ENCODE measurements at places on chromosomes 5 and 9.

DNA sequence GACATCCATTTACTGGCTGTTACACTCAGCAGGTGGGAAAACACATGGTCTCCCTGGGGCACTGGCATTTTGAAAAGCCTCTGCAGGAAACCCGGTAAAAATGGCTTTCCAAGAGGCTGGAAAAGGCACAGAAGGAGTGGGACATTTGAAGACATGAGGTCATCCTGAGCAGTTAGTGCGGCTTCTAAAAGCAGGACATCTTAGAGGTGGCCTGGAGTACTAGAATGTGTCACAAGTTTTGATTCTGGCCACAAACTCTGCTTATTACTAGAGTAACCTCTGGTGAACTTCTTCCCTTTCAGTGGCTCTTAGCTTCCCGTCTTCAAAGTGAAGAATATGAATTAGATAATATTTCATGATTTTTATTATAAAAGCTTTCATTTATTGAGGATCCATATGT lies 423.0 kb upstream of the BRINP1 start:
- no peak for DNase-seq

GRCh38 chr5:112586596-112587062 lies 151.1 kb upstream of the APC start:
- no peak for DNase-seq

DNA sequence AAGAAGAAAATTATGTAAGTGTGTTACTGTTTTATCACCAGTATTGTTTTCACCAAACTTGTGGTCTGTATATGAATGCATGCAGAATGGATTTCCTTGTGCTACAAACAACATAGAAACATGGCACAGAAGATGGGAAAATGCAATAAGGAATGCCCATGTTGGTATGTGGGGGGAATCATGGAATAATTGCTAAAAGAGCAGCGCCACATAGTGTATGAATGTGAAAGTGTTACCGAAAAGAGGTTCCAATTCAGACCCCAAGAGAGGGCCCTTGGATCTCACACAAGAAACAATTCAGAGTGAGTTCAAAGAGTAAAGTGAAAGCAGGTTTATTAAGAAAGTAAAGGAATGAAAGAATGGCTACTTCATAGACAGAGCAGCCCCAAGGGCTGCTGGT lies 26.4 kb upstream of the TYRP1 start:
- no peak for DNase-seq

DNA sequence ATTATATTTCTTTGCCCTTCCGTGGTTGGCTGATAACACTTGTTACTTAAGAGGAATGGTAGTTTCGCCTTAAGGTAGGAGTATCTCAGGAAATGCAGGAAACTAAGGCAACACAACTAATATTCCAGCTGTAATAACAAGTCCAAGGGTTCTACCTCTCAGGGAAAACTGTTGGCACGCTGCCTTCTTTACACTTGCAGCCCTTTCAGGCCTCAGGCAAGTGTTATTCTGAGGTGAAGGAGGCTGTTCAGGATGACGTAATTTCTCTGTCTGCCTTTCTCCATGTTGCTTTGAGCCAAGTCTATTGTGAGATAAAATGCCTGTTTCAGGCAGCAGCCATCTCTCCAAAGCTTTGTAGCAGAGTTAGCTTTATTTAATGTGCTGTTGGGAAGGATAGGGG lies 38.0 kb downstream of the VCAN start:
- no peak for DNase-seq

DNA sequence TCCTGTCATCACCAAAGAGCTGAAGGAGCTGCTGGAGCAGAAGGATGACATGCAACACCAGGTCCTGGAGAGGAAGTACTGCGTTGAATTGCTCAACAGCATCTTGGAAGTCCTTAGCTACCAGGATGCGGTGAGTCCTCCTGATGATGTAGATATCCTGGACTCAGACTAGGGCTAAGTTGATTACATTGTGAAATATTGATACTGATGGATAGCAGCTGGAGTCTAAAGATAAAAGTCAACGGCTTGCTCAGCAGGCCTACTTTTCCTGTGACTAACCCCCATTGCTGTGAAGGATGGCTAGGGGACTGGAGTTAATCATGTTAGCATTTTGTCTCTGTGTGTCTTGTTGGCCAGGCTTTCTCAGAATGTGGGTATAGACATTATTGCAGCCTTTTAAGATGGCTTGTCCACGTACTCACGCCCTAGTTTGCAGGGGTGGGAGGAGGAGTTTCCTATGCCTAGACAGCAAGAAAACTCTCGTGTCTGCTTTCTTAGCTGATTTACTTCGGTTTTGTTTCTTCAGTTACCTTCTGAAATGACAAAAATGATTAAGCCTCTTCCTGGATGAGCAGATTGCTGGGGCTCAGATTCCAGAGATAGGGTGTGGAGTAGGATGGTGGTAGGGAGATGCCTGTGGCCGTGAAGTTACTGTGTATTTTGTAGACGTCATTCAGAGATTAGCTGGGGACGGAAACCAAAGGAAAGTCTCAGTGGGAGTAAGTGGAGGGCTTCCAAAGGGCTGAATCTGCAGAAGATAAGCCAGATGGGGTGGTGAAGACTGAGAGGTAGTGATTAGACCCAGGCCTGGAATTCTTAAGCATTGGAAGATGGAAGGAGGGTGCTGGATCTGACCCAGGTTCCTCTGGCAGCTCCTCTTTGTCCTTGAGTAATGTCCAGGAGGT lies 166.3 kb downstream of the DOCK2 start:
- no peak for DNase-seq

GRCh38 chr5:179913461-179913860 lies 5.8 kb upstream of the TBC1D9B start:
- no peak for DNase-seq

GRCh38 chr9:8863886-8864544 lies 1064.4 kb upstream of the DMAC1 start:
- DNase-seq: no peak

GRCh38 chr9:93187047-93187446 lies 3.1 kb downstream of the WNK2 start:
- no peak for DNase-seq

DNA sequence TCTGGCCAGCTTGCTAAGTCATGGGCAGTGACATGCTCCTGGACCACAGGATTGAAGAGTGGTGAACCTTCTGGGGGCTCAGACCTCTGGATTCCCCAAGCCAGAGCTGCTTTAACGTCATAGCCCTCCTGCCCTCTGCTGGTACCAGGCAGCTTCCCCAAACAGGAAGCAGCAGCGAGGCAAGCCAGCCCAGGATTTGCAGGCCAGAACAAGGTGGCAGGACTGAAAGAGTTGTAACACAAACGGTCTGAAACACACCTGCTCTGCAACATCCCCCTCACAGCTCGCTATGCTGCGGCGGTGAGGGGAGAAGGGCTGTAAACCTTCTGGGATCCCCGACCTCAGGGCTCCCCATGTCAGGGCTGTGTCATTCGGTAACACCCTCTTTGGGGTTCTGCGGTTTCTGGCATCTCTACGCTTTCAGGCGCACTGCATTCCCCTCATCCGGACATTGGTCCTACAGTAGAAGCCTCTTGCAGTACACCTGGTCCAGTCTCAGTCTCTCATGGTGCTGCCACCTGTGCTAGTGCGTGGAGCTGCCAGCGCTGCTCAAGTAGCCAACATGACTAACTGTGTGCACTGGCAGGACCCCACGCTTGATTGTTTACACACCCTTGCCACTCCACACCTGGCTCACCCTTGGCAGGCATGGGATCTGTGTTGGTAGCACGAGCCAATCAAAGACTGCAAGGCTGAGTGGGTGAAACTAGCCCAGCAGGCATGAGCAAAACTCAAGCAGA lies 893.3 kb downstream of the PTPRD start:
- no peak for DNase-seq

GRCh38 chr9:16143947-16144890 lies 591.4 kb downstream of the CCDC171 start:
- DNase-seq: no peak

- DNase-seq: no peak
These were observed 160.3 kb upstream of the MVB12B start for GRCh38 chr9:126166291-126166690.

GRCh38 chr9:27371382-27371781 lies 74.4 kb upstream of the EQTN start:
- no peak for DNase-seq

GRCh38 chr5:36661456-36662220 lies 55.2 kb downstream of the SLC1A3 start:
- no peak for DNase-seq

DNA sequence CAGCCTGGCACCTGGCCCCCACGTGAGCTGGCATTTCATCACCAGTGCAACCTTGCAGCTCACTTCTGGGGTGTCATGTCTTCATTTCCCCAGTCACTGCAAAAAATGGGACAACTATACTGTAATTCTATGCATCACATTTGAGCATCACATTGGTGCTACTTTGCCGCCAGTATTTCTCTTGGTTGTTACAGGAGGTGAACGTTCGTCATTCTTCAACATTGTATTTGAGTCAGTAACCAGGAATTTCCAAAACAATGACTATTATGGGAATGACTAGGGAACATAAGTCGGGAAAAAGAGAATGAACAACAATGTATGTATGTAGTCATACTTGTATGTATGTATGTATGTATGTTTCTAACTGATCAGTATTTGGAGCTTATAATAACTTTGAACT lies 1278.0 kb downstream of the EFNA5 start:
- DNase-seq: no peak

DNA sequence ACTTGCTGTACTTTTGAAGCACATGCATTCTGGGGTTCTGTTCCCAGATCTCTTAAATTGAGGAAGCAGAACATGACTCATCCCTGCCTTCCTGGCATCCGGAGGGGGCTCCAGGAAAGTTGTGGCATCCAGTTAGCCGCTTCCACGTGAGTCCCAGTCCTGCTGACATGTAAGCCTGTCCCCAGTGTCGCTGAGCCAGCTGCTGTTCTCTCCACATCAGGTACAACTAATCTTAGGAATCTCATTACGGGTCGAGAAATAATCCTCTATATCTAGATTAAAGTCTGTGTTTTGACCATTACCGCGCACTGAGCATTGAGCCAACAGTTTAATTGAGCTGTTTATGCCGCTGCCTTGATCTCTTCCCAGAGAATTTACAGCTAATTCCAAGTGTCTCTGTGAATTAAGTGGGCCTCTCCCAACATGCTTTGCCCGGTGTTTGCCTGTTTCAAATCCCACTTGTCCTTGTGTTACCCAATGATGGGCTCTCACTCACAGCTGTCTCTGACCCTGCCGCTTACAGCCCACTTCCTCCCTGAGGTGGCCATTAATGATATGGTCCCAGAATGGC lies 10.5 kb upstream of the SHB start:
- DNase-seq: no peak

GRCh38 chr5:94243612-94244011 lies 374.8 kb downstream of the KIAA0825 start:
- DNase-seq: no peak

- no peak for DNase-seq
These were observed 129.2 kb downstream of the HSD17B3 start for GRCh38 chr9:96172797-96173196.

- no peak for DNase-seq
These were observed 822 bp upstream of the TNIP1 start for GRCh38 chr5:151081431-151082281.

Data from activated CD4-positive, CD25-positive, alpha-beta regulatory T cell treated with anti-CD3 and anti-CD28 coated beads, Interleukin-2, amount 50 U/mL, for 72 hours (primary cell).